ENCODE measurements at places on chromosomes 3 and 15.

GRCh38 chr15:19899021-19899824 lies 642.4 kb downstream of the GOLGA6L6 start:
- DNase-seq, result no peak

DNA sequence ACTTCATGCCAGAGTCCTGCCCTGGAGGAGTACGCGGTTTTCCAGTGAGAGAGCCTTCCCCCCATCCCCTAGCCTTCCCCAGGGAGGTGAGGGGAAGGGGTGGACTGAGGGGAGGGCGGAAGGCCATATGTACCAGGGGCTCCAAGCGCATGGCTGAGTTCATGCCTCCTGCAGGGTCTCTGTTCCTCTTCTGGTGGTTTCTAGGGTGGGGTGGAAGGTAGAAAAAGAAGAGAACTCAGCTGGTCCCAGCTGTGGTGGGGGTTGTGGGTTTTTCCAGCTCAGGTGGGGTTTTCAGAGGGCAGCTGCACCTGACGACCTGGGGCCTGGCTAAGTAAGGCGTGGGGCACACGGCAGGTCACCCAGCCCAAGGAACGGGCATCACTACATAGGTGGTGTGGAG lies 10.7 kb upstream of the IQSEC1 start:
- no peak for DNase-seq

DNA sequence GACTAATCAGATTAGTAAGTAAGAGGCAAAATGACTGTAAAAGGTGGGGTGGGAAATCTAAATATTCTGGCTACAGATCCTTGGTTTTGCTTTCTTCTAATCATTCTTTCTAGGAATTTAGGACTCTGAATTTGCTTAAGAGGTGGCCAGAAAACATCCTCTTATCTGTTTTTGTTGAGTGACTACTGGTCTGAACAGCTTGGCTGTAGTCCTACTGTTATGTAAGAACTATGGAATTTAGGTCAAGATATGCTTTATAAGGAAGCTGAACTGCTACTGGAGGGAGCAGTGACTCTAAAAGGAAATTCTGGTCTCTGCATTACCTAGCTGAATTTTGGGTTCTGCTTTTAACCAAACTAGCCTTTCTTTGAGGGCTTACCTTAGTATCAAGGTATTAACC lies 33.5 kb upstream of the CSPG5 start:
- DNase-seq, result no peak

DNA sequence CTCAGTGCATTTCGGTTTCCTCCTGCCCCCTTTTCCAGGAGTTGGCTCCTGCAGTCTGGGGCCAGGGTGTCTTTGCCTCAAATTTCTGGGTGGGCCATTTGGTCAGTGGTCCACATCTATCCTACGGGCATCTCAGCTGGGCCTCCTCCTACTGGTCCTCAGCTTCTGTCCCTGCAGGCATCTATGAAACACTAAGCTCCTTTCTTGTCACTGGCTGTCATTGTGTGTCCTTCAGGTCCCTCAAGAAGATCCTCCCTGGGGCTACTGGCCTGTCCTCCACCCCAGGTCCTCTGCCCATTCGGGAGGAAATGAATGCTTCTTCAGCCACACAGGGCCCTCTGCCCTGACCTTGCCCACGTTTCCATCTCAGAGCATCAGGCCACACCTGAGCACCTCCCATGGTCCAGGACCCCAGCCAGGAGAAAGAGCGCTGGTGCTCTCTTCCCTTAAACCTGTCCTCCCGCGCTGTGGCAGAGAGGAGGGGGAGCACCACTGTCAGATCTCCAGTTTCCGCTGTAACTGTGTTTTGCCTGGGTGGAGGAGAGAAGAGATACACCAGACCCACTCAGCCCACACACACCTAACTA lies 1.8 kb downstream of the PRR23E start:
- DNase-seq, result no peak

GRCh38 chr15:56001471-56002078 lies 8.2 kb upstream of the NEDD4 start:
- DNase-seq, result no peak

- no peak for DNase-seq
Observed at GRCh38 chr3:46440531-46441294, 24.0 kb downstream of the LTF start.

- DNase-seq, result no peak
Observed at GRCh38 chr3:189944285-189945145, 176.2 kb downstream of the P3H2 start.

DNA sequence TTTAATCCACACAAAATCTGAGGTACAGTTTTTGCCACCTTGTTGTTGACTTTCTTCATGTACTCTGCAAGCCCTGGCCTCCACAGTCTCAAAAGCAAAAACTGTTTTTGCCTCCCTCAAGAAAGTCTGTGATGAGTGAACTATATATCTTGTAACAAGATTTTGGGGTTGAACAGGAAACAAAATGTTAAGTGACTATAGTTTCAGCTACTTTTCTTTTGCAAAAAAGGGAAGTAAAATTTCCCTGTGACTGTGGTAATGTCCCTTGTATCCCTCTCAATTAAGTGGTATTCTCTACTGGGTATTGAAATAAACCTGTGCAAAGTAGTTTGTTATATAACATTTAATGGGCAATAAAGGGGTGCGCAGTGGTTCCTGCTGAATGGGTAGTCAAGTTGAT lies 21.3 kb upstream of the SCAANT1 start:
- DNase-seq, result no peak

DNA sequence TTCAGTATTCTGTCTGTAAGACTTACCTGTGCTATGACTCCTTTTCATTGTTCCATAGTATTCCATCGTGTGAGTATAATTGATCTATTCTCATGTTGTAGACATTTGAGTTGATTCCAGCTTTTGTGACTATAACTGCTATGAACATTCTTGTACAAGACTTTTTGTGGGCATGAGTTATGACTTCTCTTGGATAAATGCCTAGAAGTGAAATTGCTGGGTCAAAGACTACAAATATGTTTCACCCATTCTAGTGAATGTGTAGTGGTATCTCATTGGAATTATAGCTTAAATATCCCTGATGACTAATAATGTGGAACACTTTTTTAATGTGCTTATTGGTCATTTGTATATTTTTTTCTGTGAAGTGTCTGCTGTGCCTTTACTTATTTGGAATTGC lies 27.6 kb upstream of the NPHP3 start:
- DNase-seq, result no peak

- no peak for DNase-seq
Observed at GRCh38 chr15:60722328-60723112, 243.6 kb upstream of the ICE2 start.

- DNase-seq, result no peak
Observed at GRCh38 chr3:4819746-4820145, 159.5 kb upstream of the BHLHE40 start.

GRCh38 chr3:23711916-23712494 lies 93.8 kb upstream of the UBE2E1 start:
- DNase-seq, result no peak
